ENCODE measurements at places on chromosomes 12 and 14.

GRCh38 chr14:51862176-51862796, 1.9 kb downstream of the GNG2 start:
- no peak for DNase-seq

DNA sequence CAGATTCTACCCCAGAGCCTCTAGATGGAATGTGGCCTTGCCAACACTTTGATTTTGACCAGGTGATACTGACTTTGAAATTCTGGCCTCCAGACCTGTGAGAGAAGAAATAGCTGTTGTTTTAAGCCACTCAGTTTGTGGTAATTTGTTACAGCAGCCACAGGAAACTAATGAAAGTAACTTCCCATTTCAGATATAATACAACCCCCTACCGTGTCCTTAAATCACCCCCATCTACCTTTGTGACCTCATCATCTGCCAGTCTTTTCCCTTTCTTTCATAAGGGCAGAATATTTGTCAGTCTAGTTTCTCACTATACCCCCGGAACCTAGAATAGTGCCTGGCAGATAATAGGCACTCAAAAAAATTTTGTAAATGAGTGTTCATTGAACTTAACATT, 39.6 kb downstream of the PPP4R4 start:
- no peak for DNase-seq

- DNase-seq = no peak
These were observed 7.0 kb downstream of the GATC start for GRCh38 chr12:120453060-120453750.

- DNase-seq = no peak
These were observed 142.5 kb downstream of the EFCAB11 start for GRCh38 chr14:89811954-89812575.

- no peak for DNase-seq
These were observed 152.3 kb downstream of the SLC6A15 start for GRCh38 chr12:84760091-84760865.

GRCh38 chr12:52517888-52518287, 2.3 kb downstream of the KRT5 start:
- DNase-seq = no peak

- no peak for DNase-seq
These were observed at the start of gene TSPAN9 for GRCh38 chr12:3076730-3077571. TSS of gene TSPAN9 (plus strand) at chr12:3077379. CDS start at chr12:3201194, 123,815 bp downstream.

DNA sequence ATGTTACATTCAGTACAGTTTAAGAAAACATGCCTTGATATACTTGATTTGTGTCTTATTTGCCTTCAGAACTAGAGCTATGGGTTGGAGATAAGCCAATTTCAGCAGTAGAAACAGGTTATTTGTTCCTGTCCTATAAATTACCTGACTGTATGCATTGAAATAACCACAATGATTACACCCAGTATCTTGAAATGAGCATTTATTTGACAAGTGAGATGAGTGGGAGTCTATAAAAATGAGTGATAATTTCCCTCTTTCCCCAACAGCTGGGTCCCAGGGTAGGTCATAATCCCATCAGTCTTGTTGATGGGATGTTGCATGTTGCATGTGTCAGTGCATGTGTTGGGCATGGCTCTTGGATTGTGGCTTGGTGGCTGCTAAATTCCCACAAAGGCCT, 3.7 kb downstream of the TAS2R42 start:
- DNase-seq = no peak

DNA sequence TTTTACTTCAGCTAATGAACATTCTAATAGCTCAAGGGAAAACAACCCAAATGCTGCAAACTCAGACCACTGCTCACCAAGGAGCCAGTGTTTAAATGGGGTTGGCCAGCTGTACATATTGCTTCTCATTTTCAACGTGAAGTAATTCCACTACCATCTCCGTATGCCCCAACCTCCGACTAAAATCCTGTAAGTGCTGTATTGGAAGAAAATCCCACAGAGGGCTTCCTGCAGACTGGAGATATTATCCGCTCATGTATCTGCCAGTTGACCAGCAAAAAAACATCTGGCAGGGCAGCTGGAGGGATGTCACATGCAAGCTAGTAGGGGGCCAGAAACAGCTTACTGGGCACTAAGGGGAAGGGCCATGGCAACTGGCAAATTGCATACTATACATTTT, 485.0 kb downstream of the SNAPC1 start:
- no peak for DNase-seq

GRCh38 chr12:3744229-3744901, 8.5 kb downstream of the CRACR2A start:
- DNase-seq = no peak

DNA sequence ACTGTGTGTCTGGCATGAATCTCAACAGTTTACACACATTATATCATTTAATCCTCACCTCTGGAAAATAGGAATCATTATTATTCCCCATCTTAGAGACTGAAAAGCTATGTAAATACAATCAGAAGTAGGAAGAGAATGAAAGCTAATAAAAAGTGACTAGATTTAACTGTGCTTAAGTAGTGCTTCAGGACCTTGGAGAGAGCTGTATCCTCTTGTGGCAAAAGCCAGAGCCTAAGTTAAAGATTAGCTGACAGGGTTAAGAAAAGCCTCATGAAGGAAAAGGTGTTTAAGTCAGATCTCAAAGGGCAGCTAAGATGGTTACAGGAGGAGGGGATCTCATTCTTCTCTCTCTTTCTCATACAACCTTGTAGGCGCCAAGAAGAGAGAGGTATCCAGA, 65.3 kb upstream of the TMEM233 start:
- no peak for DNase-seq

DNA sequence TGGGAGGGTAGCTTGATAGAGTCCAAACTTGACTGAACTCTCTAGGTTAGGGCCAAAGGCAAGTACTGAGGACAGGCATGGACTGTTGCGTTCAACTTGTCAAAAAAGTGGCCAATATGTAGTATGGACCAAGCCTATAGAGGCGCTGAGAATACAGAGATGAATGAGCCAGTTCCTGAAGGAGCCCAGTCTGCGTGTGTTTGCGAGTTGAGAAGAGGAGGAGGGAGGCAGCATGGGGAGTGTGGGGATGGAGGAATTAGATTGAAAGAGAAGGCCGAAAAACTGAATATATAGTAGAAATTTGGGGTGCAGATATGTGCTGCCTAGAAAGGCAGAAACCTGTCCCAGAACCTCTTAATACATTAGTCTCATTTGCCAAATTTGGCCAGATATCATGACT, 412.4 kb downstream of the PCNX1 start:
- no peak for DNase-seq

GRCh38 chr12:80041071-80041470, 58.3 kb upstream of the OTOGL start:
- no peak for DNase-seq

- no peak for DNase-seq
These were observed 5.7 kb upstream of the NECAP1 start for GRCh38 chr12:8076366-8076765.

- no peak for DNase-seq
These were observed 204.1 kb downstream of the CACNA1C start for GRCh38 chr12:2256915-2257314.

GRCh38 chr12:46516933-46517578, 144.5 kb upstream of the SLC38A2 start:
- DNase-seq = no peak

DNA sequence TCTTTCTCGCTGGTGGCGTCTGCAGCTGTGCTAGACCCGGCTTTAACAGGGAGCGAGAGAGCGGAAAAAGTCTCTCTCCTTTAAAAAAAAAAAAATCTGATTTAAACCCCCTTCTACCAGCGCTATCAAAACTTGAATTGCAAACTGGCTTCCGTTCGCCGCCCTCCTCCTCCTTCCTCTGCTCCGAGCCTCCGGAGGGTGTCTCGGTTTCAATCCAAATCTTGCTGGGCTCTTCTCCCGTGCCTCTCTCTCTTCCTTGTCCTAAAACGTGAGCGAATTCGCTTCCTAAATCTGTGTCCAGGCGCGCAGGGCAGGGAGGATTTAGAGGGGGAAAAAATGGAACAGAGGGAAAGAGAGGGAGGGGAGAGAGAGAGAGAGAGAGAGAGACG, 272 bp downstream of the TBX3 start:
- DNase-seq = no peak

All from urinary bladder (tissue), 4 donors.